LoVo (cell line): ENCODE measurements at places on chromosomes 4 and X.

GRCh38 chr4:16136827-16137226, 53.0 kb upstream of the PROM1 start:
- no peak for DNase-seq

DNA sequence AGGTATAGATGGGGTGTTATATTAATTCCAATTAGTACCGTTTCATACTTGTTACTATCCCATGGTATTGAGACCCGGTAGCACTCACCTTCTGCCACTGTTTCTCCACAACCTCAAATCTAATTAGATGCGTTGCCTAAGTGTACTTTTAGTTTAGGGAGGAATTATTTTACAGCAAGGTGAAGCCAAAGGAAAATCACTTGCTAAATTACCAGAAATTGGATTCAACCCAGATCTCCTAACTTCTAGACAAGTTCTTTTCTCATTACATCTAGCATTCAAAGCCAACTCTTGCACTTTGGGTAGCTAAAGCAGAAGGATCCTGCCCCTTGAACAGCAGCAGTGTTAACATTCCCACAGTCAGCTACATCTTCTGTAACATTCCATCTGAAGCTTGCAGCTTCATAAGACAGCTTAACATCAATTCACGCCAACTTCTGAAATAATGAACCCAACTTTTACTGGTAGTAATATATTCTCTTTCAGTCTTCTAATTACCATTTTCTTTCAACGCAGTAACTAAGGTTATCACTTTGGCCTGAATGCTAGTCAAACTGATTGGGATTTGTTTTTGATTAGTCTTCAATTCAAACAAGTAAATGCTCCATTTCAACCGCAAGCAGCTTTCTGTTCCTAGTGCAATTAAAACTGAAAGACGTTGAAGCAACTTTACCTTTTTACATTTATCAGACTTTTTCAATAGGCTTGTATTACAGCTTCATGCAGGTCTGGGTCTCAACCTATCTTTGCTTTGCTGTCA, 934 bp upstream of the SEC31A start:
- DNase-seq: no peak

GRCh38 chr4:112201915-112202505, 29.6 kb upstream of the AP1AR start:
- no peak for DNase-seq

DNA sequence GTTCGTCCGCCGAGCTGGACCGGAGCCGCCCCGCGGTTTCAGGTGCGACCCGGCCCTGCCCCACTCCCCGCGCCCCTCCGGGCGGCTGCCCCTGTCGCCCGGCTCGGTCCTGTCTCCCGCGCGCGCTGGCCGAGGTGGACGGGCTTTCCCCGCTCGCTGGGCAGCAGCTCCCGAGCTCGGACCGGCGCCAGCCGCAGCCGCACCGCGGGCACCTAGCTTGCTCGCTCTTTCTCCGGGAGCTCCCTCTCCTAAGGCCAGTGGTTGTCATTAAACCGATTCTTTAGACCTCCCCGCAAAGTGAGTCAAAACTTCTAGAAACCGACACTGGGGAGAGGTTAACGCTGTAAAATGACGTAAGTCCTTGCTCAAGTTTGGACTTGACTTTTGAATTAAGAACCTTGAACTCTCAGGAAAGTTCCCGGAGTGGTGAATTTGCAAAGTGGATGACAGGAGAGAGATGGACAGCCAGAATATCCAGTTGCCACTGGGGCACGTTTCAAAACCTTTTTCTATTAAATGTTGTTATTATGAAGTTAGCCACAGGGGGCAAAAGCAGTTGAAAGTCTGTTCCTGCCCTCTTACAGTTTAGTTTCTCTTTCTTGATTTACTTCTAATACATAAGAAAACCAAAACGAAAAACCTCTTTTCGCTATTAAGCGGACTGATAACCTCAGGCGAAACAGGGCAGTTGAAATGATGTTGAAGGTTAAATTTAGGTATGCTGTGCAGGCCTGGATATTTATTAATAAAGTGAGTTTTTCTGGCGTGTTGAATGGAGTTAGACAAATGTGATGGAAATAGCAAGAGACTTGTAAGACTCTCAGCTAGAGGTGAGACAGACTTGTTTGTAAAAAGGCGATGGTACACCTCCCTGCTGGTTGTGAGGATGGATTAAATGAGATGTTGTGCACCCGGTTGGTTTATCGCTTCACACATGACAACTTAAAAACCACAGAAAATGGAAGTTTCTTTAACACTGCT, 847 bp downstream of the PI4K2B start:
- peak; percentile 78 for DNase-seq

- no peak for DNase-seq
Measured at GRCh38 chr4:183863155-183863825, 41.8 kb upstream of the STOX2 start.

GRCh38 chr4:65071564-65071963, 598.7 kb downstream of the EPHA5 start:
- no peak for DNase-seq

DNA sequence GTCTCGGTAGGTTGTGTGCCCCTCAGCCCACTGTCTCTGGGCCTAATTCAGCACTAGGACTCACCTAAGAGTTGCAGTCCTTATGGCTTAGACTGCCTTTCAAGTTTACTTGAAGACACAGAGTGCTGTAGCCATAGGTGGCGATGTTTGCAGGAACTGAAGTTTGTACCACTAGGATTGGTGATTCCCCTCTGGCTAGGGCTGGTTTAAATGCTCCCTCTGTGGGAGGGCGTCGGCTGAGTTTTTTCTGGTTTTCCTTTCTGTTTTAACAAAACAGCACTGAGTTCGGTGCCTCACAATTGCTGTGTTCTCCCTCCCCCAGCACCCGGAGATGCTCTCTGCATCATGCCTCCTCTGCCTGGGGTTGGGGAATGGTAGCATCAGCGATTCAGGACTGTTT, 480.9 kb downstream of the PCDH11X start:
- DNase-seq: peak; percentile 35

- no peak for DNase-seq
Measured at GRCh38 chr4:52665592-52665991, 6.5 kb upstream of the USP46 start.

DNA sequence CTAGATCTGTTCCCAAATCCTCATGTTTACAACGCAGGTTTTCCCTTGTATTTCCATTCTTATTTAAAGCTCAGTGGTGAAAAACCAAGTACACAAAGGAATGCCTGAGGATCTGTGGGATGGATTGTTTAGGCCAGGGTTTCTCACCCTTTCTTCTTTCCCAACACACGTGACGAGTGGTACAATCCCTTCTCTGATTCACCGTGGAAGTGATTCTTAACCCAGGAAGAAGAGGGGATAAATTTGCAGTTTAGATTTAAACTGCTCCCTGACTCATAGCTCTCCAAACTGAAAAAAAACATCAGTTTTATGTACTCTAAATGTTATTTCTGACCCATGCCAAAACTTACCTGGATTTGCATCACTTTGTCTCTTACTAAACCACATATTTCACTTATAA, 17.0 kb downstream of the PAQR3 start:
- no peak for DNase-seq

DNA sequence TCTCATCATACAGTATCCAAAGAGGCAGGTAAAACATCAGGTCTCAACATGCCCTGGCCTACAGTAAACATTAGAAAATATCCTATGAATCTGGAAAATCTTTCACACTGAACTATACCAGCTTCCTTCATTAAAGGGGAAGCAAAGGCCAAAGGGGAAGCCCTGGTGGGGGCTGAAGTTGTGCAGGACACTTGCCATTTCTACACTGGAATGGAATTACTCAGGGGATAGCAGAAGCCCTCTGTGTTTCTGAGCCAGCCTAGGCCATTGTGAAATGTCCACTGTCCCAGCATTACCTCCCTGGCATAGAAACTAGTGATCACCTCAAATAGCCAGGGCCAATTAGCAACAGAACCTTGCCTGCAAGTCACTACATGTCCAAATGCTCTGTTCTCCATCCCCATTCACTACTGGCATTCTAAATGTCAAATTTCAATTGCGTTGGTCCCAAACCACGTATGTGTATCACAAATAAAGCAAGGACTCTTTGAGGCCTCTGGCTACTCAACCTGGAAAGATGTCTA, 429.9 kb downstream of the AFF2 start:
- no peak for DNase-seq

DNA sequence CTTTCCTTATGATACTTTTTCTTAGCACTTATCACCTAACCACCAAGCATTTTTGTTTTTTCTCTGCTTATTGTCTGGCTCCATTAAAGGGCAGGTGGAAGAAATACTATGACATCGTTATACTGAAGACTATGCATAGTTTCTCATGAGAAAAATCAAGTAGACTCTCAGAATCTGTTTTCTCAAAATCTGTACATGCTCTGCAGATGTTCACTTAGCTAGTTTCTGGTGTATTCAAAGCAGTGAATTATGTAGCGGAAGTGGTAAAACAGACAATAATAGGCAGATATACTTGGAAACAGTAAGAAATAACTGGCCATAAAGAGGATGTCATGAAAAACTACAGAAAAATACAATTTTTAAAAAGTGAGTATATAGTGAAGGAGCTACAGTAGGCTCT, 146.0 kb downstream of the STIM2 start:
- DNase-seq: no peak
